Dermis microvascular lymphatic vessel endothelial cell (primary cell): ENCODE measurements at places on chromosomes 5 and 9. TPM values are rescaled to one million over a fixed set of nuclear protein-coding genes. Genes with fewer than 3 reads are reported as not detected.

The SH3RF2 gene
- total RNA-seq = 0.13 TPM in 1 of 2 replicates, not detected in the other

The FOXD1 gene
- total RNA-seq = under 0.01 and 0.13 TPM in 2 replicates

The CCL28 gene
- total RNA-seq = 1.2 and 2.1 TPM in 2 replicates

The CCDC171 gene
- total RNA-seq = 0.25 and 0.26 TPM in 2 replicates
